ENCODE measurements at places on chromosomes 16 and 17.
A peak's percentile ranks its signal among the peaks of the same experiment; 100 is the strongest.

GRCh38 chr16:87344165-87344930, 27.2 kb upstream of the C16orf95 start:
- DNase-seq, result no peak

DNA sequence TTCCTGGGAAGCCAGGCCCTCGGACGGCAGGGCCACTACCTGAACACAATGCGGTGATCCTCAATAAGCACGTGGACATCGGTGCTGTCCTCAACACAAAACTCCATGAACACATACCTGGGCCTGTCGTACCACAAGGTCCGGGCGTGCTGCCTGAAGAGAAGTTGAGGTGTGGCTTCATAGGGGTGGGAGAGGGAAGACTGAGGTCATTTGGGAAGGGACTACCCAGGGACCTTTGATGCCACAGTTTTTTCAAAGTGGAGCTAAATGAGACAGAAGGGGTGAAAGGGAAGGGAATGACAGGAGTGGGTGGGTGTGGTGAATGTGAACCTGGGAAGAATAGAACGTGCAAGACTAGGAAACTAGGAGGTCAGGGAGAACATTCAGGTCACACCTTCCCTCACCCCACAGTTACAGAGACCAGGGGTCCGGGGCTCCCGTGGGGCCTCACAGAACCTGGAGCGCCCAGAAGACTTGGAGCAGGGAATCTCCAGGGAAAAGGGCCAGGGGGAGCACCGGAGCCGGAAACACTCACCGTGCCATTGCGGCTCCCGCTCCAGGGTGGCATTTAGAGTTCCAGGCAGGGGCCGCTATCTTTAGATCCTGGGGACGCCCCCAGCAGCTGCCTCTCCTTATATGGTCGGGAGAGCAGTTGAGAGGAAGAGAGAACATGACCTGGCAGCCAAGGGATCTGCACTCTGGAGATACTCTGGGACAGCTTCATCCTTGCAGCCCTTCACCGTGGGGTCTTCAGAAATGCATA, at the start of gene PTGES3L:
Gene PTGES3L, minus strand, starts transcription at position 570 of the 763 bp plus-strand sequence. Its CDS starts 27 bp downstream, at position 543.
- DNase-seq, result peak; percentile 6

DNA sequence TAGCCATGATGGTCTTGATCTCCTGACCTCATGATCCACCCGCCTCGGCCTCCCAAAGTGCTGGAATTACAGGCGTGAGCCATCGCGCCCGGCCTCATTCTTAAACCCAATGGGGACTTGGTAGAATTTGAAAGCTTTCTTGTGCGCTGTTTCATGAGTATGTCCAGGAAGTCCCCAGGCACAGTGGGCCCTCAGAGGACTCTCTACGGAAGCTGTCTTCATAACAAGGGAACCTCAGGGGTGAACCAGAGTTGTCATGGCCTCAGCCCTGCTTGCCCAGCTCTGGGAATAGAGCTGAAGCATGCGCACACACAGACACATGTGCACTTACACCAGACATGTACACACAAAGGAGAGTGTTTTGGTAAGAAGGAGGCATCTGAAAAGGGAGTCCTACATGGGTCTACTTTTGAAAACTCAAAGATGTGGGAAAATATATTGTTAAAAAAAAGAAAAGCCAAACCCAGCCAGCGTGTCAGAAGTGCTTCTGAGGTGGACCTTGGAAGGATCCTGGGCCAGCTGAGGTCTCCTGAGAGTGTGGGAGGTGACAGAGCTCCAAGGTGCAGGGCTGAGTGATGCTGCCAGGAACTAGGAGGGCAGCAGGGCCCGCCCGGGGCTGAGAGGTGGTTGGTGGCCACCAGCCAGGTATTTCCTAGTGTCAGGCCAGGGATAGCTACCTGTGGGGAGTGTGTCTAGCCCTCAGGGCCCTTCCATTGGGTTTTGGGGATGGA, 54.6 kb downstream of the EPN2 start:
- no peak for DNase-seq

DNA sequence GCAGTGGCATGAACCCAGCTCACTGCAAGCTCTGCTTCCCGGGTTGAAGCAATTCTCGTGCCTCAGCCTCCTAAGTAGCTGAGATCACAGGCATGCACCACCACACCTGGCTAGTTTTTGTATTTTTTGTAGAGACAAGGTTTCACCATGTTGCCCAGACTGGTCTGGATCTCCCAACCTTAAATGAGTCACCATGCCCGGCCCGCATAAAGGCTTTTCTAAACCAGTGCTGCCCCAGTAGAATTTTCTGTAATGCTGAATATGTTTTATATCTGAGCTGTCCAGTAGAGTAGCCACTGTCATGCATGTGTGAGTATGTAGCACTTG, 36.9 kb upstream of the WSB1 start:
- DNase-seq, result no peak

DNA sequence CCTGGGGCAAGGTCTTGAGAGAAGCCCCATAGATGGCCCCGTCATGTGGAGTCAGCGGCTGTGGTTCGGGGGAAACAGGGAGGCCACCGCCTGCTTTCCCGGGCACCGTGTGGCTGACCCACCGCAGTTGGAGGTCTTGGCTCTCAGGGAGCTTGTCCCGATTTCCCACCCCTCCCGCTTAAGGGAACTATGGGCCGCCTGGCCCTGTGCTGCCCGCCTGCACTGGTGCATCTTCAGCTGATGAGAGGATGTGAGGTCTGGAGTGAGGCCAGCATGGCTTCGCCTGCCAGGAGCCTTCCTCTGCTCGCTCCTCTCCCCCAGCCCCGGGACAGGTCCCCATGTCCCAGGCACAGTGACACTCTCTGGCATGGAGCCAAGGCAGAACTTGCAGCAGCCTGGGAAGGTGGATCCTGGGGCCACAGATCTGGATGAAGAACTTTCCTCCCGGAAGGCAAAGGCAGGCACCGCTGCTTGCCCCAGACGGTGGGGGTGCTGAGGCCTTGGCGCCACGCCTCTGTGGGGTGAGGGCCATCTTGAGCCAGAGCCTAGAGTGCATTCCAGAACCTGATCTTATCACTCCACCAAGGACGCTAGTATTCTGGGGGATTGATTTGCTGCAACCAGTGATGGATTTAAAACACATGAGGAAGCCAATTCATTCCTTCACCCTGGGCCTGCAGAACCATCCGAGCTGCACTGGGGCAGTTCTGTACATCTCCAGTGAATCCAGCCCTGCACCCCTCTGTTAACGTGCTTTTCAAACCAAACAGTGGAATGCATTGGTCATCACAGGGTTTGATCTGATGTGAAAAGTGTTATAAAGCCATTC, 178.6 kb upstream of the TNRC6C start:
- no peak for DNase-seq

DNA sequence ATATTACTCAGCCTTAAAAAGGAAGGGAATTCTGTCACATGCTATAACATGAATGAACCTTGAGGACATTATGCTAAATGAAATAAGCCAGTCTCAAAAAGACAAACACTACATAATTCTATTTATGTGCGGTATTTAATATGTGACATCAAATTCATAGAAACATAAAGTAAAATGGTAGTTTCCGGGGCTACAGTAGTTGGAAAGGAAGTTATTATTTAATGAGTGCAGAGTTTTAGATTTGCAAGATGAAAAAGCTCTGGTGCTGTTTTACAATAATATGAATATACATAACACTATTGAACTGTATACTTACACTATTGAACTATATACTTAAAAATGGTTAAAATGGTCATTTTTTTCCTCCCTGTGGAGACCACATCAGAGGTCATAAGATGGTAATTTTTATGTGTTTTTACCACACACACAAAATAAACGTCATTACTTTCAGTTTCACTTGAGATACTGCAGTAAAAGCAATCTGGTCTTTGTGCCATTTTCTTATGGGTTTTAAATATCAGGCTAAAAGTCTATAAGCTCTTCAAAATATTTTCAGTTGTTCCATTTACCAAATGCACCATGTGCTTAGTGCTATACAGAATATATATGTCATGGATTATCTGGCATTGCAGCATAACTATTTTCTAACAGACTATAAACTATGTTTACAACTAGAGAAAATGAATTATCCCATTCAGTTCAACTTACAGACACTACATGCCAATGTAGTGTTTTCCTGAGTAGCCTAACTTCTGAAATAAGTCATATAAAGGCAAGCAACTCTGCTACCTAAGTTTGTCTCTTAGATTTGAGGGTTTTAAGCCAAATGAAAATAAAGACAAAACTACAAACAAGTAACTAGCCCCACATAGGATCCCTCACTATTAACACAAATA, 90.9 kb downstream of the SPAG9 start:
- peak; percentile 63 for DNase-seq

Measured in CD4-positive, alpha-beta T cell treated with Interleukin-1 beta for 1 hour (primary cell).